Aorta (tissue), 5 donors: ENCODE measurements at places on chromosomes 5 and 9. TPM values are rescaled to one million over a fixed set of nuclear protein-coding genes. Genes with fewer than 3 reads are reported as not detected.

DNA sequence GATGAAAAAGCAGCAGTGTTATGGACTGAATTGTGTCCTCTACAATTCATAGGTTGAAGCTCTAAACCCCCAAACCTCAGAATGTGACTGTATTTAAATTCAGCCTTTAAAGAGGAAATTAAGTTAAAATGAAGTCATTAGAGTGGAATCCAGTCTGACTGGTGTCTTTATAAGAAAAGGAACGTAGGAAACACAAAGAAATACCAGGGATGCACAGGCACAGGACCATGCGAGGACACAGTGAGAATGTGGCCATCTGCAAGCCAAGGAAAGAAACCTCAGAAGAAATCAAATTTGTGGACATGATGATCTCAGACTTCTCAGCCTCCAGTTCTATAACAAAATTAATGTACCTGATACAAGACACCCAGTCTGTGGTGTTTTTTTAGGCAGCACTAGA, 971.2 kb upstream of the CDH9 start:
- DNase-seq: no peak
- no peak overlapping the region for H3K27ac ChIP-seq
- H3K4me1 ChIP-seq: no peaks in the 10 kb centered on the region
- no peaks in the 10 kb centered on the region for H3K36me3 ChIP-seq

- H3K36me3 ChIP-seq: no peaks in the 10 kb centered on the region
- H3K4me3 ChIP-seq: no peak overlapping the region
- H3K27ac ChIP-seq: no peak overlapping the region
- no peaks in the 10 kb centered on the region for H3K27me3 ChIP-seq
- no peak for DNase-seq
Measured at GRCh38 chr5:125289606-125290005, 543.2 kb upstream of the ZNF608 start.

GRCh38 chr5:179373101-179373934, 28.1 kb upstream of the ADAMTS2 start:
- no peaks in the 10 kb centered on the region for H3K36me3 ChIP-seq
- no peaks in the 10 kb centered on the region for H3K27me3 ChIP-seq
- no peak overlapping the region for H3K4me3 ChIP-seq
- peak; percentile 36 for DNase-seq
- no peak overlapping the region for H3K27ac ChIP-seq

PCDHGA4 gene
- polyA plus RNA-seq: 1.3 TPM

DNA sequence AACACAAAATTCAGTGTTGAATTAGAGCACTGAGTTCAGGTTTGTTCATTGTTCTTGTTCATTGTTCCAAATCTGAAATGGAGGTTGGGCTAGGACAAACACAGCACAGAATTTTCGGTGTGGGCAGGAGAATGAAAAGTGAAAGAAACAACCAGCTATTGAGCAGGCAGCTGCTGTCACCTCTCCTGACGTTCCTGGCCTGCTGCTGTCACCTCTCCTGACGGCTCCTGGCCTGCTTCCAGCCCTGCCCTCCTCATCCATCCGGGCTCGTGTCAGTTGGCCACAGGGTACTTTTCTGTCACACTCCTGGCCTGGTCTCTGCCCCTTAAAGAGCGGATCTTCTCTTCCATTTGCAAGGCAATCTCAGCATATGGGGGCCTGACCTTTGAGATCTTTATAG, 45.2 kb upstream of the CKMT2 start:
- DNase-seq: no peak
- no peaks in the 10 kb centered on the region for H3K4me1 ChIP-seq
- no peak overlapping the region for H3K4me3 ChIP-seq
- no peaks in the 10 kb centered on the region for H3K27me3 ChIP-seq

MORN5 gene
- polyA plus RNA-seq: not detected

DNA sequence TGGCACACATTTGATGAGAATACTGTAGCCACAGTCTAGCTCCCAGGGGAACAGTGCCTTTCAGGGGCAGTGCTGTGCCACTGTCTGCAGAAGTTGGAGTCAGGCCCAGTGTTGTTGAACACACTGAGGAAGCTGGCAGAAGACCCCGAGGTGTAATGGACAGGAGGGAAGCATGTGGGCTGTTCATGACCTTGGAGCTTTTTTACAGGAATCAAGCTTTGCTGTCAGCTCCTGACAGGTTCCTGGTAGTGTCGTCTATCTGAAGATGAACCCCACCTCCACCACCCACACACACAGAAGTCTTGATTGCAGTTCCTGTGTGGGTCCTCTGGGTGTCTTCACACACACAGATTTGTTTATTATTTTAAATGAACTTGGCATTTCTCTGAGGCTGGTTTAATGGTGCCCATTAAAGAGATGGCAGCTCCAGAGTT, 40.3 kb upstream of the TNFAIP8 start:
- no peak overlapping the region for H3K4me3 ChIP-seq
- peaks cover 3% of the 10 kb centered on the region for H3K4me1 ChIP-seq
- no peaks in the 10 kb centered on the region for H3K36me3 ChIP-seq

- H3K27ac ChIP-seq: peak overlapping the region; percentile 78
- H3K27me3 ChIP-seq: no peaks in the 10 kb centered on the region
Measured at GRCh38 chr5:87121304-87122150, 146.2 kb upstream of the RASA1 start.

SLC2A6 gene
- polyA plus RNA-seq: 2.6 TPM

GRCh38 chr9:124479947-124480620, 27.1 kb downstream of the NR5A1 start:
- no peaks in the 10 kb centered on the region for H3K36me3 ChIP-seq
- no peaks in the 10 kb centered on the region for H3K4me1 ChIP-seq
- H3K4me3 ChIP-seq: no peak overlapping the region
- no peaks in the 10 kb centered on the region for H3K27me3 ChIP-seq

GZMA gene
- polyA plus RNA-seq: 13.4 TPM

- H3K27me3 ChIP-seq: no peaks in the 10 kb centered on the region
- no peak for DNase-seq
- no peaks in the 10 kb centered on the region for H3K4me1 ChIP-seq
- no peak overlapping the region for H3K4me3 ChIP-seq
Measured at GRCh38 chr5:149298842-149299404, 27.3 kb downstream of the AFAP1L1 start.

DNA sequence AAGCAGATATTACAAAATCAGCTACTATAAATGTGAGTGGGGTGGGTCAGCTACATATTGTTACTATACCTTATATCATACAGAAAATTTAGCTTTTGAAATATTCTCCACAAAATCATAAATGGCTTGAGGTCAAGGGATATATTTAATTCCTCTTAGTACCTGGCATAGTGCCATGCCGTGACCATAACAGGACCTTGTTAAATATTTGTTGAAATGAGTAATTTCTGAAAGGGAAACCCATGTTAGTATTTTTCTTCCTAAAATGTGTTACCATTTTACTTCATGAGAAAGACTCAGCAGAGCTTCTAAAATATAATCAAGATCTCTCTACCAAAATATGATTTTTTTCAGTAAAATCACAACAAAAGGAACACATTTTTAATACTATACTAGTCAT, 14.8 kb downstream of the ATP10B start:
- DNase-seq: no peak
- no peaks in the 10 kb centered on the region for H3K36me3 ChIP-seq
- H3K4me1 ChIP-seq: no peaks in the 10 kb centered on the region
- no peaks in the 10 kb centered on the region for H3K27me3 ChIP-seq
- no peak overlapping the region for H3K27ac ChIP-seq
- no peak overlapping the region for H3K4me3 ChIP-seq

DNA sequence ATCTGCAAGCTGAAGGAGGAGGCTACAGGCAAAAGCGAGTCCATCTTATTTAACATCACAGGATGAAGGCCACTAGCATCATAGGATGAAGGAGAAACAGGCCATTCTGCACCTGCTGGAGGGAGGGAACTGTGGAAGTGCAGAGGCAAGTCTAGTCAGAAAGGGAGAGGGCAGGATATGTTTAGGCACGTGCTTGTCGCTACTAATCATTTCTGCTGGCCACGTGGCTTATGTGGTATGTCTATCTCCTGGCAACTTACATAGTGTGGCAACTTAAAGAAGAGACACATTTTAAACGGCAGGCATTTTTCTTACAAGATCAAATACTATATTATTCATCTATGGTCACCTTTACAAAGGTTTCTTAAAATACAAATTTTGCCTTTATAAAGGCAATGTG, 74.0 kb downstream of the GNAQ start:
- H3K36me3 ChIP-seq: no peaks in the 10 kb centered on the region
- peaks cover 4% of the 10 kb centered on the region for H3K4me1 ChIP-seq
- no peaks in the 10 kb centered on the region for H3K27me3 ChIP-seq
- no peak for DNase-seq
- H3K27ac ChIP-seq: no peak overlapping the region
- H3K4me3 ChIP-seq: no peak overlapping the region

GRCh38 chr5:149297340-149298025, 25.8 kb downstream of the AFAP1L1 start:
- no peak overlapping the region for H3K27ac ChIP-seq
- H3K4me1 ChIP-seq: no peaks in the 10 kb centered on the region
- no peak overlapping the region for H3K4me3 ChIP-seq
- H3K36me3 ChIP-seq: no peaks in the 10 kb centered on the region

DNA sequence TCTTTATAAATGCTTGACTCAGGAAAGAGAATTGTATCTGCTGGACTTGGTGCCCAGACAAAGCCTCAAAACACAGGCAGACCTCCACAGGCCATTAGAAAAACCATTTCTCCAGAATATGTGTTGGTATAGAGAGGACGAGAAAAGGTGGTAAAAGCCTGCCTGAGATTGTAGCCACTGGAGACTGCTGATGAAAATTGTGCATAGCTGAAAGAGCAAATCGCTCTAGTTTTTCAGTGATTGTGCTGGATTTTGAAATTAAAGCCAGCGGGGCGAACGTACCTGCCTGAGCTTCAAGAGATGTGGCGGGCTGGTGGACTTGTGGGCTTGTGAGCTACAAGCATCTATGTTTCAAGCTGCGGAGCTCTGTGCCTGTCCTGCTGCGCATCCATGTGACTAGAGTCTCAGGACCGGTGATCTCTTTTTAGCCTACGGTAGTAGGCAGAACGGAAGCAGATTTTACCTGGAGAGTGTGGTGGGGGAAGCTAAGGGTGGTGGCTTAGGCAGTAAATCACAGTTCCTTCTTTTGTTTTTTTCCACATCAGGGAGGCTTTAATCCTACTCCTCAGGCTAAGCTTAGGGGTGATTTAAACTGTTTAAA, 193.6 kb downstream of the SREK1 start:
- no peak overlapping the region for H3K4me3 ChIP-seq
- H3K27ac ChIP-seq: no peak overlapping the region
- no peak for DNase-seq
